ENCODE measurements at places on chromosomes 12 and 14.

GRCh38 chr12:34339922-34340321 is 317.6 kb downstream of the ALG10 start:
- DNase-seq: no peak

DNA sequence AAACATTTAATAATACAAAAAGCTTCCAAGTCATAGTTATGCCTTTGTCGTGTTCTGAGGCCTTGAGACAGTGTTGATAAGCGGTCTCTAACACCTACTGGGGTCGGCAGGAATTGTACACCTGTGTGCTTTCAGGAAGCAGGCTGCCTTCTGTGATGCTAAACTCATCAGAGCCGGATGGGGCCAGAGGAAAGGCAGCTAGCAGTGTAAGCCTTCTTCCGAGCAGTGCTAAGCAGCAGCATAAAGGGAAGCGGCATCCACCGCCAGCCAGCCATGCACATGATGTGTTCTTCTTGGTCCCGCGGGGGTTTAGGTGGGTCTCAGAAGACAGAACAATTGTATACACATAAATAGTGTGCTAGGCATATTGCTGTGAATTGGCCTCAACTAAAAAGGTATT is 159.3 kb downstream of the SLC15A4 start:
- no peak for DNase-seq

- no peak for DNase-seq
These were observed 35.5 kb downstream of the CIT start for GRCh38 chr12:119841433-119842210.

GRCh38 chr14:94143711-94144110 is 14.3 kb upstream of the IFI27L2 start:
- DNase-seq: no peak

- DNase-seq: no peak
These were observed 110.5 kb downstream of the PIWIL1 start for GRCh38 chr12:130448044-130448821.

- no peak for DNase-seq
These were observed 987.7 kb downstream of the GALC start for GRCh38 chr14:87005280-87005679.

DNA sequence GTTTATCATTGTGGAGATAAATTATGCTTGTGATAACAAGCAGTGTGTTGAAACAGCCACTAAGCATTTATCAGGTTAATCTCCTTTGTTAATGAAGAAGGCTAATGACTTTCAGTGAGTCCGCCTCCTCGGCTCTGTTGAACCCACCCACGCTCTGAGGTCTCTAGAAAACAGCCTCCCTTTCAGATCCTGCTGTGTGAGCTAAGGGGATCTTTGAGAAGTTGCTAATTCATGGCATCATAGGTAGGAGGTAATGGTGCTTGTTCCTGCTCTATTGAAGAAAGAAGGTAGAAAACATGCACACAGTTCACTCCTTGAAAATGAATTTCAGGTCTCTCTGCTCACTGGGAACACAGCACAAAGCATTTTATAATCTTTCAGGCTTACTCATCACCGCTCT is 483.9 kb downstream of the AACS start:
- DNase-seq: no peak

GRCh38 chr14:98234208-98234607 is 1037.8 kb downstream of the BCL11B start:
- DNase-seq: no peak

DNA sequence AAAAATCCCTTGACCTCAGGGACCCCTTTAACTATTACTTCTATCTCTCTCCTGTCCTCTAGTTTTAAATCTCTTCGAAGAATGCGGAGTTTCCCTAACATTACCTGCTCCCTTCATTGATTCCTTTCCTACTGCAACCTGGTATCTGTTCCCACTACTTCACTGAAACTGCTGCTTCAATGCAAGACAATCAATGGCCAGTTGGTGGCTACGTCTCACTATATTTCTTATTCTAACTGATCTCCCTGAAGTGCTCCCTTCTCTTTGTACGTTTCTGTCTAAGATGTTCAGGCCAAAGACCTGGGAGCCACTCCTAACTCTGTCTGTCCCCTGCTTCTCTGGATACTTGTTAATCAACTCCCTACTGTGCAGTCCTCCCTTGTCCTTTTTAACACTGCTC is 10.3 kb upstream of the KCNA1 start:
- no peak for DNase-seq

- DNase-seq: no peak
These were observed 85.6 kb downstream of the CCDC92 start for GRCh38 chr12:123886931-123887582.

- DNase-seq: no peak
These were observed 108.0 kb downstream of the AEBP2 start for GRCh38 chr12:19547271-19547671.

Measured in NCI-H1092 (cell line).